ENCODE measurements at places on chromosomes 3 and 15. TPM values are rescaled to one million over a fixed set of nuclear protein-coding genes. Genes with fewer than 3 reads are reported as not detected.

ZBED2 gene
- 1.0 TPM for total RNA-seq

CASR gene
- not detected for total RNA-seq

TMEM207 gene
- total RNA-seq: not detected

FAH gene
- 22.4 TPM for total RNA-seq

ATP13A5 gene
- 0.30 TPM for total RNA-seq

FEZF2 gene
- not detected for total RNA-seq

ANXA2 gene
- total RNA-seq: 2,505 TPM

GNAT1 gene
- total RNA-seq: not detected

BLM gene
- 23.5 TPM for total RNA-seq

SEMA3B gene
- total RNA-seq: 5.0 TPM

GUCA1C gene
- total RNA-seq: not detected

PLSCR5 gene
- total RNA-seq: not detected

SAMMSON gene
- not detected for total RNA-seq

CLDN1 gene
- total RNA-seq: 7.3 TPM

FOXB1 gene
- total RNA-seq: 0.06 TPM

CYP11A1 gene
- total RNA-seq: 0.06 TPM

SLMAP gene
- 32.6 TPM for total RNA-seq

ECE2 gene
- total RNA-seq: not detected

NXPE3 gene
- total RNA-seq: 5.0 TPM

LDHAL6B gene
- total RNA-seq: not detected

ITPKA gene
- total RNA-seq: 5.0 TPM

LRRIQ4 gene
- total RNA-seq: not detected

PAQR5 gene
- total RNA-seq: 0.91 TPM

DET1 gene
- total RNA-seq: 3.2 TPM

C3orf85 gene
- not detected for total RNA-seq

SLC6A11 gene
- 1.6 TPM for total RNA-seq

All from Daoy (cell line).